ENCODE measurements at places on chromosomes 3 and 15.

DNA sequence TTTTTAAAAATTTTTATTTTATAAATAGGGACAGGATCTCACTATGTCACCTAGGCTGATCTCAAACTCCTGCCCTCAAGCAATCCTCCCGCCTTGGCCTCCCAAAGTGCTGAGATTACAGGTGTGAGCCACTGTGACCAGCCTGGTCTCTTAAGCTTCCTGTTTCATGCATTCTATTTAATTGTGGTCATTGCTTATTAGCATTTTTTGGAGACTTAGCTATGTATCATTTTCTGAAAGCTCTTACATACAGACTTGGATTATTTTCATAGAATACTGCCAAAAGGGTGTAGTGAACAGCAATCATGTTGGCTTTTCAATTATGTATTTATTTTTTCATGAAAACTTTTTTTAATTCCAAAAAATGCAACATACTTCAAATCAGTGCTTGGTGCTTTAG is 51.5 kb upstream of the DCUN1D1 start:
- no peak for DNase-seq

DNA sequence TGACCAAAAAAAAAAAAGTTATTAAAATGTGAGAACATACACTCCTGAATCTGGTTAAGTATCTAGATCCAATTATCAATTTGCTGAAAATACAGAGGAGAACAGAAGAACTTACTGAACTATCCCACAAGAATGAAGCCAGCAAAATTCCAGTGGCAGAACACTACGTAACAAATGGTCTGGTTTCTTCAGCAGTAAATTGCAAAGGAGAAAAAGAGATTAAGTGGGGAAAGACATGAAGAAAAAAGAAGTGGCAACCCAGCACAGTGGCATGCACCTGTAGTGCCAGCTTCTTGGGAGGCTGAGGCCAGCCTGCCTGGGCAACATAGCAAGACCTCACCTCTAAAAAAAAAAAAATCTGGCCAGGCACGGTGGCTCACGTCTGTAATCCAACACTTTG is 62.1 kb downstream of the LHFPL4 start:
- DNase-seq, result no peak

- DNase-seq, result no peak
Measured at GRCh38 chr15:68363353-68363752, 68.6 kb downstream of the ITGA11 start.

- DNase-seq, result no peak
Measured at GRCh38 chr3:175502155-175502554, 643.0 kb downstream of the NAALADL2 start.

- DNase-seq, result no peak
Measured at GRCh38 chr3:76523337-76523736, 516.6 kb upstream of the ROBO2 start.

- no peak for DNase-seq
Measured at GRCh38 chr15:71050461-71050860, 64.8 kb upstream of the THSD4 start.

DNA sequence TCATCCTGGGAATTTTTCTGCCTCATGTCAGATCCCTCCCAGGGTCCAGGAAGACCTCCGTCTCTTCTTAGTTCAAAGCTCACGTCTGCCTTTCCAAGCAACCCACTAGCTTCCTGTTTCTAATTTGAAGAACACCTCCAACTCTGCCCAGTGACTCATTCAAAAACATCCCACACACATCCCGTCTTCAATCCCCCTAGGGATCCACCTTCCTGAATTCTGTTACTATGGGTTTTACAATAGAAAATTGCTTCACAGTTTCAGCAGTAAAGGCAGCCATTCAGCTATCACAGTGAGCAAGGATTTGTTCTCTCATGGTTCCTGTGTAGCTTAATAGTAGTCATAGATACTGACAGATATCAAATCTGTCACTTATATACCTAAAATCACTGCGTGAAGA is 308.3 kb upstream of the CCDC54 start:
- no peak for DNase-seq

DNA sequence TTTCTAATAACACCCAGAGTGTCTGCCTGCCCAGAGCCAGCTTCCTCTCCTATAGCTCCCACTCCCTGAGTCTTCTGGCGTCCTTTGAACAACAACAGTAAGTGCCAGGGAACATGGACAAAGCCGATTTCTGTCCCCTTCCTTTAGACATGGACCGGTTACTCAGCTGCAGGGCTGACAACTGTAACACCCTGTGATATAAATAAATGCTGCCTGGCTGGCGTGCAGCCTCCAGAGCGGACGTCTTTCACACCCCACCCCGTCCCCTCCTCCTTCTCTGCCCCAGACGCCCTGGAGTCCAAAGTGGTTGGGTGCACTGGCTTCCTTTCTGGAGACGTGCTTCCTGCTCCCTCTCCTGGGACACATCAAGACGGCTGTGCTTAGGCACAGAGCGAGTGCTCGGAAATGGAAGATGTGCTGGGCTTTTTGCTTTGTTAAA is 281.9 kb upstream of the LRRFIP2 start:
- no peak for DNase-seq

GRCh38 chr3:196149831-196150301 is 61.3 kb downstream of the ZDHHC19 start:
- DNase-seq, result no peak

DNA sequence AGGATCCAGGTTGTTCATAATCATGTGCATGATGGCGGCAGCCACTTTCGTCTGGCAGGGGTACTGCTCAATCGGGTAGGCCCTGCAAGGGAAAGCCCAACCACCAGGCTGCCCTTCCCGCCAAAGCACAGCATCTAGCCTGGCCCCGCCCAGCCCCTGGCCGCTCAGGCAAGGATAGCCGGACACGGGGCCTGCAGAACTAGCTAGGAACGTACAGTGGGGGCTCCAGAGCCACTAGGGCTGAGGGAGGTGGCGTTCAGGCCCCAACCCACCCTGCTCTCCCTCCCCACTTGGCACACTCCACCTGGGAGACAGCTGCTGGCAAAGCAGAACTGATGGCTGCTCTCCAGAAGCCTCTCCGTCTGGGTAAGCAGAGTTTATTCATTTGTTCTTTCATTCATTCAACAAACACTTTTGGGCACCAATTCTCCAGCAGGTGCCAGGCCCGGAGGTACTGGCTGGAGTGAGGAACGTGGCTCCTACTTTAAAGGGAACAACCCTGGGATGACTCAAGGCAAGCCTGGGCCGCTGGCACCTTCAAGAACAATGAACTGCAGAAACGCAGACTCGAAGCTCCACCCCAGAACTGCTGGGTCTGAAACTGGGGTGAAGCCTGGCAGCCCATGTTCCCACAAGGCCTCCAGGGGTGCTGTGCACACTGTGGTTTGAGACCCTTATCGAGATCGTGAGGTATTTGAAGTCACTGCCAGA is 7.8 kb downstream of the UROC1 start:
- no peak for DNase-seq

DNA sequence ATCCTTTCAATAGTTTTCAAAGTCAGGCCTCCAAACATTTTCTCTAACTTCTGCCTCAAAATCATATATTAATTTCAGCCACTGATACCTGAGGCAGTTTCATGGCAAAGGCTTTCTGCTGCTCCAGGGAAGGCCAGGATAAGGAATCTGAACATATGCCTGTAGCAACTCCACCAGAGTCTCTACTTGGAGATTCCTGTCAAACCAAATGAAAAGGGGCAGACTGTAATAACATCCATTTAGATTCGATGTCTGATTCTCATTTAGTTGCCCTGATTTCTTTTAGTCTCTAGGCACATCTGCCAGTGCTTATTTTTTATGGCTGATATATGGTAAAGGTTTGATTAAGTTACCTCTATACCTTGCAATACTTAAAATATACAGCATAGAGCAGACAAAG is 109.6 kb upstream of the ZNF385D start:
- no peak for DNase-seq
